ENCODE measurements at places on chromosomes 5 and 9.

- no peak for DNase-seq
Observed at GRCh38 chr9:128685636-128686489, 3.2 kb upstream of the SET start.

DNA sequence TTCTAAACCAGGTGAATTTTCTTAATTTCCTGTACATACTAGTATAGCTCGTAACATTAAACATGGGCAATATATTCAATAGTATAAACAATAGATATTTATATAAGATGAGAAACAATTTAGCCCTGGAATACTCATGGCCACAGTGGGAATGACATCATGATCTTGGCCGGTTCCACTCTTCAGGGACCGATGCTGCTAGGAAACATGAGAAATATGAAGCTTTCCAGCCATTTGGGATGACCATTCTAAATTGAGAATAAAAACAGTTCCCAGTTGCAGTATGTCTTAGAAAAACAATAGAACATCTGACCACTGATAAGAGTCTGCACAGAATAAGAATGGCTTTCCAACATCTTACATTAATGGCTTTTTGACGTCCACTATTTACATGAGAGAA lies 33.3 kb upstream of the SLCO6A1 start:
- no peak for DNase-seq

GRCh38 chr5:136799806-136800372 lies 434.5 kb upstream of the TRPC7 start:
- DNase-seq, result no peak

DNA sequence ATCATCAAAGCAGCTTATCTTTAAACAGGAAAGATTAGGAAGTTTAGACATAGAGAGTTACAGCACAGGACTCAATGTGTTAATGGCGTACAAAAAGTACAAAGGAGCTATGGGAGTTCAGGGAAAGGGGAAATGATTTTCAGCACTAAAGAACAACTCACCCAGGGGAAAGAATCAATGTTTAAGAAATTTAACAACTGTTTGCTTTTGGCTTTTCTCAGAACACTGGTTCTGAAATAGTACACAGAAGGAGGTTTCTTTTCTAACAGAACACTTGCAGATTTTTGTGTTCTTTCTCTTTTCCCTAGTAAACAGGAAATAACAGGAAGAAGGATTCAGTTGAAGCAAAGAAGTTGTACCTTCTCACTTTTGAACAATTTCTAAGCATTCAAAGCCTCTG lies 71.3 kb upstream of the GHR start:
- no peak for DNase-seq

- DNase-seq, result no peak
Observed at GRCh38 chr5:59065554-59065953, 482.7 kb downstream of the RAB3C start.

GRCh38 chr9:93894691-93895079 lies 60.5 kb downstream of the BARX1 start:
- no peak for DNase-seq

All from stimulated activated CD8-positive, alpha-beta memory T cell treated with anti-CD3 and anti-CD28 coated beads, Interleukin-7, amount 100 ng/mL, for 1 hour (primary cell).